ENCODE measurements at places on chromosomes 16 and 17.

GRCh38 chr17:65683428-65683827 lies 122.0 kb upstream of the AXIN2 start:
- DNase-seq: no peak

DNA sequence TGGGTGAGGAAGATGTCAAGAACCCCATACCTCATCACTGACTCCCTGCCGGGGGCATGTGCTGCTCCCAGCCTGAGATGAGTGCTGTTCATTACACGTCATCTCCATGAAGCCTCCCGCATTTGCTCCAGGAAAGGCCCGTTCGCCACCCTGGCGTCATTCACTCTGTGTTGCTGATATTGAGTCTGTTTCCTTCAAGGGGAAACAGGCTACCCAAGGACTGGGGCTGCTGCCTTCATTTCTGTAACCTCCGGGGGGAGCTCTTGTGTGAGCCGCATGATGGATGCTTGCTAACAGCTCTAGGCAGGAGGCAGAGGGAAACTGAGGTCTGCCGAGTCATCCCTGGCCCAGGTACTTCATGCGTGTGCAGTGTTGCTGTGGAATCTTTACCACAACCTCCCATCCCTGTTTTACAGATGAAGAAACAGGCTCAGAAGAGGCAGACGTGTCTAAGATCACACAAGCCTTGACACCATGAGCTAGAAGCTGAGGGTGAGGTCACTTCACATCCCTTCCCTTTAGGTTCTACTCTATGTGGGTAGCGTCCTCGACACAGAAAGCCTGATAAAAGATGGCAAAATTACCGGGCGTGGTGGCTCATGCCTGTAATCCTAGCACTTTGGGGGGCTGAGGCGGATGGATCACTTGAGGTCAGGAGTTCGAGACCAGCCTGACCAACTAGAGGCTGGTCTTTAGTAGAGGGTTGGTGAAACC lies 3.5 kb upstream of the ARMC5 start:
- peak; percentile 30 for DNase-seq

GRCh38 chr17:31004160-31004559 lies 33.3 kb downstream of the RNF135 start:
- no peak for DNase-seq

DNA sequence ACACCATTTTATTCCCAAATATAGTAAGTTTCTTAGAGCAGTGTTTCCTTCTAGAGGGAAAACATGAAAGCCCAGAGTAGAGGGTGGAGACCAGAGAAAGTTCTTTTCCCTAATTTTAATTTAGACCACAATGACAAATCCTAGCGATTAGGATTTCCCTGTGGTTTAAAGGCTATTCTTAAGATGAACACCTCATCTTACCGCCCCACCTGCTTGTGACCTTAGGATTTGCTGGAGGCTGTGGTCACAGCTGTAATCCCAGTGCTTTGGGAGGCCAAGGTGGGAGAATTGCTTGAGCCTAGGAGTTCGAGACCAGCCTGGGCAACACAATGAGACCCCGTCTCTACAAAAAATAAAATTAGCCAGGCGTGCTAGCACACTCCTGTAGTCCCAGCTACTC lies 51.1 kb downstream of the GPRC5B start:
- no peak for DNase-seq

GRCh38 chr17:59753522-59754467 lies 46.3 kb downstream of the VMP1 start:
- no peak for DNase-seq

DNA sequence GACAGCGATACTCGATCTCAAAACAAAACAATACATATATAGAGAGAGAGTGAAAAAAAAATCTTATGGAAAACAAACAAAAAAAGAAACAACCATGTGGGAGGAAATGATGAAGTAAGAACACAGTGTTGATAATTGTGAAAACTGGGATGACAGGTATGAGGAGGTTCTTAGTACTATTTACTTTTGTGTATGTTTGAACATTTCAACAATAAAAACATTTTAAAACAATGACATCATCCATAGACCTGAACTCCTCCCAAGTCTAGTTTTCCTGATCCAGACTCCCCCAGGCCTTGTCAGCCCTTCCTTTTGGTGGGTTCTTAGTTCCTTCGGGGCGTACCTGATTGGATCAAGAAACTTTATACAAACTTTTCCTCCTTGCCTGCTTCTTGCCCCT lies 51.7 kb downstream of the CCDC42 start:
- DNase-seq: no peak

DNA sequence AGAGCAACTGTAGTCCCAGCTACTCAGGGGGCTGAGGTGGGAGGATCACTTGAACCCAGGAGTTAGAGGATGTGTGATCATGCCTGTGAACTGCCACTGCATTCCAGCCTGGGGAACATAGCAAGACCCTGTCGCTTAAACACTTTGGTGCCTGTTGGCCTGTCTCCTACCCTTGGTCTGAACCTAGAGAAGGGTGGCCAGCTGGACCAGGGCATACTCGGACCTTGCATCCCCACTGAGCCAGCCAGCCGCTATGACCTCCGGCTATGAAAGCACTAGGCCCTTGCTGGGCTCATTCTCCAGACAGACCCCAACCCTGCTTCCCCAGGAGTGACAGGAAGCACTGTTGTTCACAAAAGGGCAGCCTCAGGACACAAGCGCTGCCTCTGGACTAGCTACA lies 4.6 kb downstream of the IFT20 start:
- DNase-seq: no peak

DNA sequence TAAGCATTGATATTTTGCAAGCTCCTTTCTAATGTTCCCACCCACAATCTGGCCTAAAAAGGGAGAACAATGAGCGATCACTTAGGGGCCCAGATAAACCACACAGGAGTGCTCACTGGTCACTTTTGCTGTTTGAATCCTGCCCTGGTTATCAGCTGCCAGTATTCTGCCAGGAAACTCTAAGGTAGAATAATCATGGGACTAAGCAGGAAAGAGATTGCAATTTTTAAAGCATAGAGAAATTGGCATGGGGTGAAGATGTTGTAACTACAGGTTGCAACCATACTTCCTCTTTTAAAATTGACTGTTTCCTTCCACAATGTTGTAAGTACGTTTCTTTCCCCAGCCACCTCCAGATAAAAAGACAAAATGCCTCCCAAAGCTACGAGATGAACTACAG lies 251.2 kb upstream of the CDH11 start:
- no peak for DNase-seq

Measured in stimulated activated CD4-positive, alpha-beta T cell treated with anti-CD3 and anti-CD28 coated beads, Interleukin-4, amount 100 ng/mL, for 48 hours (primary cell).